ENCODE measurements at places on chromosomes 2 and 18.

DNA sequence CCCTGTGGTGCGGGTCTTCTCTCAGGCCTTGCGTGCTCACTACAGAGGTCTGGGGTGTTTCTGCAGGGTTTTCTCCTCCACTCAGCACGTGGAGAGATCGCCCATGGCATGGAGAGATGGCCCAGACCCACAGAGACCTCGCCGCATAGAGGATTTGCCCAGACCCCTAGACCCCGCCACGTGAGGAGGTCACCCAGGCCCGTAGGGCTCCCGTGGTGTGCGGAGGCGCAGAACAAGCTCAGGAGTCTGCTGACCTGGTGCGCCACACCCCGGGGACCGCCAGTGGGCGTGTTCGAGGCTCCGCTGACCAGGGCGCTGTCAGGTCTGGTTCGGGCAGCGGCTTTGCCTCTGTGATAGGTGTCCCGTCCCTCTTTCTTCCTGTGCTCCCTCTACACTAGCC lies 64.5 kb downstream of the ADI1 start:
- no peak for DNase-seq

- no peak for DNase-seq
Observed at GRCh38 chr18:2905854-2906703, 59.3 kb downstream of the EMILIN2 start.

DNA sequence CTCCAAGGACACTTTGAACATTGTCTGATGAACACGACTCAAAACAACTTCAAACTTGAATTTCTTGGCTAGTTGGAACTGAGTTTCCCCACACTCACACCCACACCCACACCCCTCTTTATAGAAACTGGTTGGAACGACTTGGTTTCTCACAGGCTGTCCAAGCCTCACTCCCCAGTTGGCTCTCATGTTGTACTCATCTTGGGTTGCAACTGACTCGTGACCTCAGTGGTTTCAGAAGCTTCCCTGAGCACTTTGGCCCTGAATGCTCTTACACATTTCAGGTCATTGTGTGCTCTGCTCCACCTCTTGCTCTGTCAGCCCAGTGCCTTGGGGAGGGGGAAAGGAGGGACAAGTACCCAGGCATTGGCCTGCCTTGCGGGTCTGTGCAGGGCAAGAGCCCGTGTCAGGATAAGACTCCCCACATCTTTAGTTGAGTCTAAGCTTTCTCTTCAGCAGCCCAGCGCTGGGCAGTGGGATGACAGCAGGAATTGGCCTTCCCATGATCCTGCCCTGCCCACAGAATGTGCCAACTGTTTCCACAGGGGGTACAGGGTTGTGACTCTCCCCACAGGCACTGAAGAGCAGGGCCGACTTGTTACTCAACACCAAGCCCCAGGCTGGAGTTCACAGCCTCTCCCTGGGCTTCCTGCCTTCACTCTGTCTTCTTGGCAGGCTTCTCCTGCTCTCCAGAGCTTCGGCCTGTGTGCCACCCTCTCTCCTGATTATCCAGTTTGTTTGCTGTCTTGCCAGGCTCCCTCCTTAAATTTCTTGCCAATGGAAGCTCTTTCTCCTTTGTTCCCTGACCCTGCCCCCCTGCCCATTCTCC lies 104.6 kb downstream of the RTN4 start:
- peak; percentile 87 for DNase-seq

GRCh38 chr2:138713069-138713496 lies 67.1 kb downstream of the NXPH2 start:
- DNase-seq = no peak

- no peak for DNase-seq
Observed at GRCh38 chr2:180334514-180334913, 327.4 kb upstream of the CWC22 start.

DNA sequence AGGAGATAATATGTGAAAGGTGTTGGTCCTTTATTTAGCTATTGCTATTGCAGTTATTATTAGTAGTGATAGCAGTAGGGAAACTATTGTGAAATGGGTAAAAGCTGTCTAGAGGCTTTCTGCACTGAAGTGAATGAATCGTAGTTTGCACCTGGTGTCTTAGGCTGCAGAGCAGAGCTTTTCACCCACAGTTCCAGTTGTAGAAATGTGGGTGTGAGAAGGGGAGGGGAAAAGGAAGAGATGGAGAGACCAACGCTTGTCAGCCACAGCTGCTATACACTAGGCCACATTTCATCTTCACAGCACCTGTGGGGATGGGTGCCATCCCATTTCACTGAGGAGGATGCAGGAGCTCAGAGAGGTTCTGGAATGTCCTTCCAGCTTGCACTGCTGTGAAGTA lies 50.0 kb downstream of the TRPM8 start:
- DNase-seq = no peak

DNA sequence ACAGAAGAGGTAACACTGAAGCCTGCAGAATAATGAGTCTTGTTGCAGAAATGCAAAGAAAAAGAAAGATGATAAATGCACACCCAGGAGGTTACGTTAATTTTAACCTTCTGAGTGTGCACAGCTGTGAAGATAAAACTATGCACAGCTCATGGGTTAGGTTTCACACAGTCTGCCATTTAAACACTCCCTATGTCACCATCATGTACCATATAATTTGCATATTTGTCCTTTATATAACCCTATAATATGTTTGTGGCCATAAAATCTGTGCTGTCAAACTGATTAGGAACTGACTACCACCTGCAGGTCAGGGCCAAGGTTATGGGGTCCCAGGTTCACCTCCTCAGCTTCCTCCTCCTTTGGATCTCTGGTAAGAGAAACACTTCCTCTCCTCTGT lies 205.5 kb downstream of the RPIA start:
- no peak for DNase-seq

DNA sequence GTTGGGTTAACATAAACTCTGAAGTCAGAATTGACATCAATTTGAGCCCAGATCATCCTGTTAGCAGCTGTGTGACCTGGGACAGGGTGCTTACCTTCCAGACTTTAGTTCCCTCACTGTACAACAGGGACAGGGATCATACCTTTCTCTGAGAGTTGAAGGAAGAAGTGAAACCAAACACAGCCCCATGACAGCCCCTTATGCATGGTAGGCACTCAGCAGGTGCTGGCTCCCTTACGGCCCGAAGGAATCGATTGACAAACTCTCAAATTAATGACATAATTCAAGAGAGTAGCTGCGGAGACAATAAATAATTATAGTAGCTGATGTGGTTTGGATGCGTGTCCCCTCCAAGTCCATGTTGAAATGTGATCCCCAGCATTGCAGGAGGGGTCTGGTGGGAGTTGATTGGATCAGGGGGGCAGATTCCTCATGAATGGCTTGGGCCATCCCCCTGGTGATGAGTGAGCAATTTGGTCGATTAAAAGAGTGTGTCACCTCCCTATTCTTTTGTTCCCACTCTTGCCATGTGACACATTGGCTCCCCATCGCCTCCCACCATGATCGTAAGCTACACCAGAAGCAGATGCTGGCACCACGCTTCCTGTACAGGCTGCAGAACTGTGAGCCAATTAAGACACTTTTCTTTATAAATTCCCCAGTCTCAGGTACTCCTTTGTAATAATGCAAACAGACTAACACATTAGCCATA lies 72.4 kb downstream of the ODC1 start:
- no peak for DNase-seq

GRCh38 chr2:191352536-191352935 lies 107.3 kb downstream of the MYO1B start:
- DNase-seq = peak; percentile 33

- no peak for DNase-seq
Observed at GRCh38 chr2:18232731-18233438, 327.6 kb downstream of the RDH14 start.

DNA sequence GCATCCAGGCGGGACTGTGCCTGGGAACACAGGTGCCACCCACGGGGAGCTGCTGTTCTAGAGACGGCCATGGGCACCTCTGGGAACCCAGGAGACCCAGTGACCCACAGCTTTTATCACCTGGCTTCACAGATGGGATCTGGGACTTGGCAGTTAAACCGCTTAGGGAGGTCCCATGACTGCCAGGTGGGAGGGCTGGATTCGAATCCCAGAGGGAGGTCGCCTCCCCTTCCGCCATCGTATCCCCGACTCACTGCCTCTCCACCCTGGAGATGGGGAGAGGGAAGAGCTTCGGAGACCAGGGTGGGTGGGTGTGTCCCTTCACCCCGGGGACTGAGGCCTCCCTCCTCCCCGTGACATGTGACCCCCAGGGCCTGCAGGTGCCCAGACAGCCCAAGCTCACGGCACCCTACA lies 169.4 kb downstream of the RTP5 start:
- no peak for DNase-seq

DNA sequence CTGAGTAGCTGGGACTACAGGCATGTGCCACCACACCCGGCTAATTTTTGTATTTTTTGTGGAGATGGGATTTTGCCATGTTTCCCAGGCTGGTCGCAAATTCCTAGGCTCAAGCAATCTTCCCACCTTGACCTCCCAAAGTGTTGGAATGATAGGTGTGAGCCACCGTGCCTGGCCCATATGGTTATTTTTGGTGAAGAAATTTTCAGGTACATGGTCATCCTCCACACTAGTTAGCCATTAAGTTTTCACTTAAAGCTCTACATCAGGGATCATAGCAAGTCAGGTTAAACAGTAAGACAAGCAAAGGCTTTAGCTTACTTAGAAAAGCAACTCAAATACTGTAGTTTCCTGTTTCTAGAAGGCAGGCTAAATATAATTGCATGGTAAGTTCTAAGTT lies 104.3 kb upstream of the GRB14 start:
- DNase-seq = no peak

DNA sequence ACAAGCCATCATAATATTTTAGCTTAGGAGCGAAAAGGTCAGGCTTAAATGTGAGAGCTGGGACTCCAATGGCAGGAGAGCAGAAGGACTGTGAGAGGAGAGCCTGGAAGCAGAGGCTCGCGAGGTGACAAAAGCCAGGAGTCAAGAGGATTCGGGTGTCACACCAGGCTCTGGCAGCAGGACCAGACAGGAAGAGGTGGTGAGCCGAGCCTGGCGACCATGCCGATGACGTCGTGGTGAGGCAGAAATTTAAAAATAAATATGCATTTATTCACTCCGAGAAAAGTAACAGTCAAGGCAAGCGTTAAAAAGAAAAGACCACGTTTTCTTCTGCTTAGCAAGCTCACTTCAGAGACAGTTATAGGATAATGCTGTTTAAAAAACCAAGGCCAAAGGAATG lies 31.3 kb upstream of the ZNF236 start:
- DNase-seq = no peak

DNA sequence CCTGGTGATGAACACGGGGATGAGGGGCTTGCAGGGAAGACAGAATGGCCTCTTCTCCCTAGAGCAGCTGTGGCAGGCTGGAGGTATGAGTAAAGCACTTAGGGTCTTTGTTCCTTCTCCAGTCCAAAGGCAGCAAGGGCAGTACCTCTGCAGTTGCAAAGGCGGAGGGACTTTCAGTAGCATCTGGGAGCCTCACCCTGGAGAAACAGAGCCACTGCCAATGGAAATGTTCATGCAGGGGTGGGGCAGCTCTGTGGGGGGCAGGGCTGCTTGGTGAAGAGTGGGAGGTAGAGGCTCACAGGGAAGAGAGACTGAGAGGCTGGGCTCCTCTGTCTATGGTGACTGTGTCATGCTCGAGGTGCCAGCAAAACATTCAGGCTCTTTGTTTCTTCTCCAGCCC lies 344.1 kb upstream of the CHAC2 start:
- no peak for DNase-seq

GRCh38 chr2:128377071-128377910 lies 58.6 kb upstream of the HS6ST1 start:
- no peak for DNase-seq

Data from MCF 10A (cell line).